ENCODE measurements at places on chromosomes 12 and 14.

DNA sequence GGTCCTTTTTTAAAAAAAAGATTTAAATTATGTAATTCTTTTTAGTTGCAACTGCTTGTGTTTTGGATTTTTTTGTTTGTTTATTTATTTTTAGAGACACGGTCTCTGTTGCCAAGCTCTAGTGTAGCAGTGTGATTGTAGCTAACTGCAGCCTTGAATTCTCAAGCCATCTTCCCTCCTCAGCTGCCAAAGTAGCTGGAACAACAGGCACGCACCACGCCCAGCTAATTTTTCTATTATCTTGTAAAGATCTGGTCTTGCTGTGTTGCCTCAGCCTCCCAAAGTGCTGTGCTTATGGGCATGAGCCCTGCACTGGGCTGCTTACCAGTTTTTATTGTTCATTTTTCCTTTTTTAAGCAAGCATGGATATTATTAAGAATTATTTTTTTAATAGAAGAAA lies 10.6 kb upstream of the ART4 start:
- DNase-seq = peak; percentile 28

DNA sequence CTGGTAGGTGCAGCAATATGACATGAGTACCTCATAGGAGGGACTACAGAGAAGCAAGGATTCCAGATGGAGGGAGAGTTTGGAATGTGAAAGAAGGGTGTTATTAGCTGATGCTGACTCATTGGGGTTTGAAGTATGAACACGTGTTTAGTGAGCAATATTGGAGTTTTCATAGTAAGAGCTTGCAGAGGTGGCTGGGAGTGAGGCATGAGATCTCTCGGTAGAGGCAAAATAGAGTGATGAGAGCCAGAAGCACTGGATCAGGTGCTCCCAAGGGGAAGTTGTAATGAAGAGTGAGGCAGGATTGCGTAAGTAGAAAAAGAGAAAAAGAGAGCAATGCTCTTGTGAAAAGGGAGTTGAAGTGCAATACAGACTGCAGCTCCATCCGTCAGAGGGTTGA lies 42.1 kb downstream of the MGST1 start:
- DNase-seq = no peak

- peak; percentile 5 for DNase-seq
Measured at GRCh38 chr12:112716099-112717093, 75.2 kb upstream of the RPH3A start.

DNA sequence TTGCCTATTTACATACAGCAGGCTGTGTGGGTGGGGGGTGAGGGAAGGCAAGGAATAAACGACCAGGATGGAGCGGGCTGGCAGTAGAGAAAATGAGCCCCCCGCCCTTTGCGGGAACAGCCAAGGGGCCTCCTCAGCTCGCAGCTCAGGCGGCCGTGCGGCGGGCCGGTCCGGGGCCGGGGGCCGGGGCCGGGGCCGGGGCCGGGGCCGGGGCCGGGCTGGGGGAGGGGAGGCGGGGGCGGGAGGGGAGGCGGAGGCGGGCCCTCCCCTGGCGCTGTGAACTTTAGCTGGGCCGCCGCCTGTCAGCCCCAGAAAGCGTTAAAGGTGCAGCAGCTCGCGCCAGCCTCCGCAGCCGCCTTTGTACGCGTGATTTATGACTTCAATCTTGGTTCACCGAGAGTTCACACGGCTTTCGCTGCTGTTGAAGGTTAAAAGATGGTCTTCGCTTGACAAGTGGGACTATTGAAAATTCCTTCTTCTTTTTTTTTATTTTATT lies 28.8 kb downstream of the HOXC4 start:
- no peak for DNase-seq

DNA sequence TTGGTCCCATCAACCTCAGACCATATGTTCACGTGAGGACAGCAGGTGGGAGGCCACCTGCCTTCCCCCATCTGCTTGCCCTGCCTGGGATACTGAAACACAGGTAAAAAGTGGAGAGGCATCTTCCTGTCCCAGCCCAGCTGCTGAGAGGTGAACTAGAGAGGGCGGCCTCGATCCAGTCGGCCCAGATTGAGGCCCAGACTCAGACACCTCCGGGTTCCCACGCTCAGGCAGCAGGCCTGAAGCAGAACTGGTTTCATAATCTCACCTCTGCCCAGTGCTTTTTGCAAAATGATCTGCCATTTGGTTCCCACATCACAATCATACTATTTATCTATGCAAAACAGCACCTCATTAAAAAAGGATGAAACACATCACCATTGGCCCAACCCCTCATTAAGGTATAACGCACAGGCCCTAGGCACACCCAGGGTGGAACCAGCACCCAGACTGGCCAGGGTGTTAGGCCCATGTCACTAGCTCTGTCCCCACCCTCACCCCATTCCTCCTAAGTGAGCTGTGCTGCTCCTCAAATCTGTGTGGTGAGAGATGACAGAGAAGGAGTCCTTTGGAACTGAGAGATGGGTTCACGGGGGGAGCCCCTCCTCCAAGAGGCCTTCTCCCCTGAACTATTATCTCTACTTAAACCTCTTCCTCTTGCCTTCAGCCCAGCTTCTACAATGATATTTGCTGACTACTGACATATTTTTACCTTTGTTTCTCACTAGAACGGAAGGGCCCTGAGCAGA lies 81.1 kb downstream of the ZFP36L1 start:
- no peak for DNase-seq

DNA sequence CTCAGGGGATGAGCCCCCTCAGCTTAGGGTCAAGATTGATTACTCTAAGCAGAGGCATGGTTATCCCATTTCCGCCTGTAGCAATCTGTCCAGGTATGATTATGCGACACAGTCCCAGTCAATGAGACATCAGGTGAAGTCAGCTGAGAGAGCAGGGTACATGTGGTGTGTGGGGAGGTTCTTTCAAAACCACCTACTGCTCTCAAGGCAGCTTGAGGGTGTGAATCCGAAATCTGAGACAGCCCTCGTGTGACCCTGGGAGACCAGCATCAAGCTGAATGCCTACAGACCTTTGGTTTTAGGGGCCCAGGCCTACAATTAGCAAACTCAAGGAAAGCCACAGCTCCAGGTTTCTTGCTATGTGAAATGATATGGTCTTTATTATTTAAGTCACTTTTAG lies 275.7 kb downstream of the ITPR2 start:
- DNase-seq = no peak

- DNase-seq = no peak
Measured at GRCh38 chr12:13230500-13230899, 34.0 kb downstream of the EMP1 start.

DNA sequence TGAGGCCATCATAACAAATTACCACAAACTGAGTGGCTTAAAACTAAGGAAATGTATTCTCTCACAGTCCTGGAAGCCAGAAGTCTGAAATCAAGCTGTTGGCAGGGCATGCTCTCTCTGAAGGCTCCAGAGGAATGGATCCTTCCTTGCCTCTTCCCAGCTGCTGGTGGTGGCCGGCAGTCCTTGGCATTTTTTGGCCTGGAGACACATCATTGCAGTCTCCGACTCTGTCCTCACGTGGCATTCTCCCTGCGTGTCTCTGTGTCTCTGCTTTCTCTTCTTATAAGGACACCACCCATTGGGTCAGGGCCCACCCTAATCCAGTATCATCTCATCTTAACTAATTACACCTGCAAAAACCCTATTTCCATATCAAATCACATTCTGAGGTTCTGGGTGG lies 206.1 kb downstream of the SLC41A2 start:
- DNase-seq = no peak

- DNase-seq = no peak
Measured at GRCh38 chr12:65941388-65941787, 117.1 kb downstream of the HMGA2 start.

- DNase-seq = no peak
Measured at GRCh38 chr14:24688030-24688658, 54.2 kb upstream of the GZMB start.

GRCh38 chr12:27338473-27338872 lies 5.8 kb downstream of the BMAL2 start:
- no peak for DNase-seq

DNA sequence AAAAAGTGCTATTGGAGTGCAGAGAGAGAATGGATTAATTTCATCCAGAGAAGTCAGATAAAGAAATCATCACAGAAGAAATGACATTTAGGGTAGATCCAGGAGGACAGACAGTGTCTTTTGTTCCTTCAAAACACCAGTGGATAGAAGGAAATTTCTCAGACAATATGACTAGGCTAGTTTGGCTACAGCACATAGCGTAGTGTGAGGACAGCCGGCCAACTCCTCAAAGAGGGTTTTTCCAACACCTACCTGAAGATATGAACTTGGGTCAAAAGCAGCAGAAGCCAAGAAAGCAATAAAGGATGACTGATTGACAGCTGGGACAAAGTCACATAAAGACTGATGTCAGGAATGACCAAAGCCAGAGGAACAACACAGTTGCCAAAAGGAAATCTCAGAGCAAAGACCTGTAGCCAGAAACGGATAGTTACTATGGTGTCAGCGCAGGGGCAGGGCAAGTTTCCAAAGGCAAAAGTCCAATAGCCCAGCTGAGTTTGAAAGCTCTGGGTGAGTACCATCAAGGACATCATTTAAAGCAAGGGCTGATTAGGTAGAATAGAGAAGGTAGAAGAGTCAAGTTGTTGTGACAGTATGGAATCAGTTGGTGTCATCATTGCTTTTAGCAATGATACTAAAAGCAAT lies 58.7 kb upstream of the PDE3A start:
- DNase-seq = no peak

GRCh38 chr14:35112641-35113040 lies 9.1 kb downstream of the PPP2R3C start:
- DNase-seq = no peak

GRCh38 chr12:124111006-124111405 lies 138.0 kb downstream of the ZNF664 start:
- DNase-seq = no peak

DNA sequence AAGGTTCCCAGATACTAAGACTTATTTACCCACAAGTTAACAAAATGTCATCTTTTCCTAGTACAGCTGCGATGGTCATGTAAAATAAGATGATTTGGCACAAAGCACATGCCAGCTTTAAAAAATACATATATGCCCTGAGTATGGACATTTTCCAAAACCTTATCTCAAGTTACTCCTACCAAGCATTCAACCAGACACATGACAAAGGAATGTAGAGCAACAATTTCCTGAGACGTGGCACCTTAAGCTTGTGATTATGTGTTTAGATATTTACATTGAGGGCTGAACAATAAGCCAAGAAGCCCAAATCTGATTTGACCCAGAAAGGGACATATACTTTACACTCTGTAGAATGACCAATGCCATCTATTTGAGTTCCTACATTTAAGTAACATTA lies 24.5 kb upstream of the OVCH1 start:
- no peak for DNase-seq

DNA sequence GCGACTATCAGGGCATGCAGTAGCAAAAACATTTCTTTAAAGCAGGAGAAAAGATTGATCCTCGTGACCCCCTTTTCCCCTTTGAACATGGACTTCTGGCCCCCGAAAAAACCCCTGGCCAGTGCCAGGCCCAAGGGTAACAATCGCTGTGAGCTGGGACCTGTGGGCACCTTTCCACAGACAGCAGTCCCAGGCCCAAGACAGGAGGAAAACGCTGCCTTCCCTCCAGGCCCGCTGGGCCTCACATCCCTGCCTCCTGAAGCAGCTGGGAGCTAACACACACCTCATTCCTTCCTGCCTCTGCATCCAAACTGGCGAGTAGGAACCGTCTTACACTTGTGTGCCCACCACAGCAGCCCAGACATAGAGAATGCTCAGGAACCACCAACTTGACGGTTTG lies 1.2 kb downstream of the VWF start:
- no peak for DNase-seq

DNA sequence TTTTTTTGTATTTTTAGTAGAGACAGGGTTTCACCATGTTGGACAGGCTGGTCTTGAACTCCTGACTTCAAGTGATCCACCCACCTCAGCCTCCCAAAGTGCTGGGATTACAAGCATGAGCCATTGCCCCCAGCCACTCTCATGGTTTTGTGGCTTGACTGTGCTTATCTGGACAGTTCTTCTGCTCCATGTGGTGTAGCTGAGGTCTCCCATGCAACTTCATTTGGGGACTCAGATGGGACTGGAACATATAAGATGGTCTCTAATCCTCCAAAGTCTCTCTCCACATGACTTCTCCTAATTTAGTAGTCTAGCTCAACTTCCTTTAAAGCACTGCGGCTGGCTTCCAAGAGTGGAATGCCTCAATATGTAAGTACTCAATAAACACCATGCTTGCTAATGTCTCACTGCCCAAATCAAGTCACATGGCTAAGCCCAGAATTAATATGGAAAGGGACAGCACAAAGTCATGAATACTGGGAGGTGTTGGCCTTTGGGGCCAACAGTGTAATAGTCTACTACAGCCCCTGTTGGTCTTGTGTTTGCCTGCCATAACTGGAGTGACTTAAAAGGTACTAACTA lies 7.4 kb downstream of the INHBC start:
- no peak for DNase-seq

- no peak for DNase-seq
Measured at GRCh38 chr14:34172550-34173368, 221.9 kb upstream of the EGLN3 start.

DNA sequence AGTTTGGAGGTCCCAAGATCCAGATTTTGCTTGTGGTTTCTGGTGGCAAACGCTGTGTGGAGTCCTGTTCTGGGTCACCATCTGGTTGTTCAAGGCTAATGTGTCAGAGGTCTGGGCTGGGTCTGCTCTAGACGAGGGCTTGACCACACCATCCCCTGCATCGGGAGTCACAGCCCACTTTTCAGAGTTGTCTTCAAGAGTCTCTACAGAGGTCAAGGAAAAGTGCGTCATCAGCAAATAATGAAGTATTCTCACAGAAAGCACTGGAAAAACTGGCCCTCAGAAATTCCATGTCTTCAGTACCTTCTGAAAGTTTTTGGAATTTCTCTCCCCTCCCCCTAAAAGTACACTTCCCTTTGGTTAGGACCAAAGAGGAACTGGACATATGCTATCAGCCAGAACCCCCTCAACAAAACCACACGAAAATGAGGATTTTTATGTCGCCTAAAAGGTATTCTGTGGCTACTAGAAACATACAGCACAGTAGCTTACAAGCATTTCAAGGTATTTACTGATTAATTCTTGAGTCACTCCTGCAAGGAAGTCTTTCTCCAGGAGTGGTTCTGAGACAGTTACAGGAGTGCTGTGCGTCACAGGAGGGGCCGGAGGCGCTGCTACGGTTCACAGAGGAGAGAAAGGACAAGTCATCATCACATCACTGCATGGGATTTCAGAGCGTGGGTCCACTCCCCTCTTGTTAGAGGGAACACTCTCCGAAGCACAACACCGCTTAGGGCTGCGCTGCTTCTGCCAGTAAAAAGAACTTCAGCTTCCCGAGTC lies 35.4 kb downstream of the RAD52 start:
- DNase-seq = no peak

DNA sequence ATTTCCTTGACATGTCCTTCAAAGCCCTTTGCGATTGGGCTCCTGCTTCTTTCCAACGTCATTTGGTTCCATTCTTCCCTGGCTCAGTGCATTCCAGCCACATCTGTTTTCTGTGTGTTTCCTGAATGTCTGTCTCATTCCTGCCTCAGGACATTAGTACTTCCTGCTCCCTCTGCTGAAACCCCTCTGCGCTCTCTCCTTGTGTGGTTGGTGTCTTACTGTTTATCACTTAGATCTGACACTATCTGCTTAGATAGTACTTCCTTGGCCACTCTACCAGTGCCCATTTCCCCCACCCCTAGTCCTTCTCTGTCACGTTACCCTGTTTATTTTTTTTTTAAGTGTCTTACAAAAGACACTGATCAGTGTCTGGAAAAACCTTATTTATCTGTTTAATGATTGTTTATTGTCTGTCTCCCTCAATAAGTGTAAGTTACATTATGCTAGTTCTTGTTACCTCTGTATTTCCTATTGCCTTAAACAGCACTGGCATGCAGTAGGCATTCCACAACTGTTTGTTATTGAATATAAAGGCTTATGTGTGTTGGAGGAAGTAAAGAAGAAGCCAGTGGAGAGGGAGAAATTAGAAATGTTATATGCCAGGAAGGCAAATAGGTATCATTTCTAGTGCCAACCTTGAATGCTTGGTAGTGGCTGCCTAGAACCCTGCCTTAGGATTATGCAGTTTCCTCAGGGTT lies 21.5 kb downstream of the DYRK2 start:
- DNase-seq = no peak

Measured in MG63 (cell line).